Fibroblast of skin of back (primary cell): ENCODE measurements at places on chromosomes 3 and 15.

- DNase-seq = no peak
These were observed 5.2 kb upstream of the OCA2 start for GRCh38 chr15:28104326-28104725.

DNA sequence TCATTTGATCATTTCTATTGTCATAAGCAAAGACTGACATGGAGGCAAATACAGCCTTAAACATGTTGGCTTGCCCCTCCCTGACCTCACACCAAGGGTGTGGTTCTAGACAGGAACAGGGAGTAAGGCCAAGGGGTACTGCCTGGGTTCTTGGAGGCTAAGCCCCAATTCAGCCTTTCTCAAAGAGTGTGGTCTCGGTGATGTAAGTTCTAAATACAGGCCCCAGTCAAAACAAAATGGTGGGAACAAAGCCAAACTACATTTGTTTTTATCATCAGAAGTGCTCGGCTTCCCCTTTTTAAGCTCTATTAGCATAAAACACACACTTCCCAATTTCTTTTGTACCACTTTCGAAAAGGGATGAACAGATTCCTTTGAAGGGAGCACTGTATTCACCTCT lies 129.5 kb downstream of the ATP8B4 start:
- no peak for DNase-seq

DNA sequence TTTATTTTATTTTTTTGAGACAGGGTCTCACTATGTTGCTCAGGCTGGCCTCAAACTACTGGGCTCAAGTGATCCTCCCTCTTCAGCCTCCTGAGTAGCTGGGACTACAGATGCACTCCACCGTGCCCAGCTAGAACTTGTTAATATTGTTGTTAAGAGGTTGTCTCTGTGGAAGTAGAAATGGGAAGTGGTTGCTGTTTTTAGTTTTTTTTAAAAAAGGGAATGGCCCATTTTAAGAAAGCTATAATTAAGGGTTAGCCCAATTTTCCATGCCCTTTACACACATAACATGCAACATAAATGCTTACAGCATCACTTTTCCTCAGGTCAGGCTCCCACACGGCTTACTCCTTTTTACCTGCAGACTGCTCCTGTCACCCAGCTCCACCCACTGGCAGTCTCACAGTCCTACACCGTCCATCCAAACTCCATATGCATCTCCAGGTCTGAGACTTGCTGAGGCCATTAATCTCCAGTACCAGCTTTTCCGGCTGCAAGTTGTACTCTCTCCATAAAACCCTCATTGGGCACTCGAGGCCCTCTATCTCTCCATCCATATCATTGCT lies 19.8 kb downstream of the MORC1 start:
- DNase-seq = no peak

DNA sequence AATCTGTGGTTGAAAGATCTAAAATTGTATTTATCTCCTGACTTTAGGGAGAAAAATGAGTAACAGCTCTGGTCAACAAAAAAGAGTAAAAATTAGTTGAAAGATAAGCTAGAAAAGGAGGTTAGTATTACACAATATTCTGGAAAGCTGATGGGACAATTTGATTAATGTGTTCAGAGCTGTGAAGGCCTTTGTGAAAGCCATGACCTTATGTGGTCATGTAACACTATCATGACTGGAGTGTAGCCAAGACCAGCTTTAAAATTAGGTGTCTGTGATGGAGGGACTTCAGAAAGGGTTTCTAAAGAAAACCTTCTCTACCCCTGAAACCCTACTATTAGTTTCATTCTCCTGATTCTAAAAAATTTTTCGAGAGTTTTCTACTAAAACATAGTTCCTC lies 127.2 kb downstream of the NFKBIZ start:
- no peak for DNase-seq

- DNase-seq = no peak
These were observed 3.3 kb upstream of the P2RY12 start for GRCh38 chr3:151387842-151388241.

GRCh38 chr15:32105258-32106241 lies 75.2 kb downstream of the CHRNA7 start:
- DNase-seq = no peak

- DNase-seq = no peak
These were observed 35.6 kb upstream of the MTHFS start for GRCh38 chr15:79932447-79932846.

- no peak for DNase-seq
These were observed 122.6 kb downstream of the AQP9 start for GRCh38 chr15:58260725-58261267.

- DNase-seq = no peak
These were observed 31.4 kb upstream of the LSAMP start for GRCh38 chr3:116476691-116477090.

DNA sequence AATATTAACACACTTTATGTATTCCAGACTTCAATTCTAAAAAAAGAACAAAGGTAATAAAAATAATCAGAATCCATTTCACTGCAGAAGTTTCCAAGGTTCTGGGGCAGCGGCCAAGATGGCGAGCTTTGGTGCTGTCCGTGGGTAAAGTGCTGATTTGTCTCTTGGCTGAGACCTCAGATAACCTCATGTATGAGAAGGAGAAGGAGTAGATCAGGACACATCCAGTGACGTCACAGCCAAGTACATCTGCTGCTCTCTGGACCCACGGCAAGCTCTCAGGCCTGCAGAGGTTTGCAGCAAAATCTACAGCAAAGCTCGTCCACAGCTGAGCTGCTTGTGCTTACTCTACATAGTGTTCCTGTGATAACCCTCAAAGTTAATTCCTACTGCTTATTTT lies 165.7 kb downstream of the MAGI1 start:
- DNase-seq = no peak

DNA sequence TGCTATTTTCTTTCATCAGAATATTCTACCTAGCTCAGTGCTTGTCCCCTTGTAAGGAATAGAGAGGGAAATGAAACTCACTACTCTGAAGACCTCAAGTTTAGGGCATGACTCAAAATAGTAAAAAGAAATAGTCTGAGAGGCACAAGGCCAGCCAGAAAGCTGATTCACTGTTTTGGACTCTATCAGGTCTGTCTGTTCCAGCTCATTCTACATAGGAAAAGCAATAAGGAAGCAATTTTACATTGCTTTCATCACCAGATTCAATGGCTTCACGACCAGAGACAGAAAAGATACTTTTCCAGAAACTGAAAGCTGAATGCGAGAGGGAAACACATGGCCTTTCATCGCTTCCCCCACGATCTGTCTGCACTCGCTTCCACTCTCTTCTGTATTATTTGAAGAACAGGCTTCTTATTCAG lies 276.0 kb downstream of the GBE1 start:
- DNase-seq = peak; percentile 84
